ENCODE measurements at places on chromosomes 1 and 21. TPM values are rescaled to one million over a fixed set of nuclear protein-coding genes. Genes with fewer than 3 reads are reported as not detected.

The FCN3 gene
- total RNA-seq, result 7.3 TPM

The TACSTD2 gene
- 0.17 TPM for total RNA-seq

The IGFN1 gene
- total RNA-seq, result 231 TPM

The KCNN3 gene
- total RNA-seq, result 21.8 TPM

The CALML6 gene
- total RNA-seq, result 6.4 TPM

DNA sequence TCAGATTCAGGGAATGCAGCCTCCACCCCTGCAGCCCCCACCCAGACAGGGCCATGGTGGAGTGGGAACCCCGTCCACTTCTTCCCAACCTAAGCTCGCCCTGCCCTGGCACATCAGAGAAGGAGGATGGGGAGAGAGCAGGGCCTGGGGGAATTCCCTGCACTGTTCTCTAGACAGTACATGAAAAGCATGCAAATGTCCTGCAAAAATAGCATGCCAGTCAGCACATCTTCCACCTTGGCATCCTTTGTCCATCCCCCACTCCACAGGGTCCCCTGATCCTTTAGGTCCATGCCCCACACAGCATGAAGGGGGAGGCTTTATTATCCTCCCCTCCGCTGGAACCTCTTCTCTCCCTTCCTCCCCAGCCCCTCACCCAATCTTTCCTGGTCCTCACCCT, 35.0 kb upstream of the RD3 start:
- no peaks in the 10 kb centered on the region for H3K27me3 ChIP-seq
- H3K36me3 ChIP-seq, result no peaks in the 10 kb centered on the region
- H3K4me3 ChIP-seq, result no peak overlapping the region
- DNase-seq, result no peak
- H3K27ac ChIP-seq, result no peak overlapping the region
- peaks cover 11% of the 10 kb centered on the region for H3K4me1 ChIP-seq

GRCh38 chr1:223774134-223774814, 61.9 kb downstream of the CAPN2 start:
- DNase-seq, result no peak
- peaks cover 4% of the 10 kb centered on the region for H3K4me1 ChIP-seq
- peaks cover 100% of the 10 kb centered on the region for H3K36me3 ChIP-seq

- no peaks in the 10 kb centered on the region for H3K27me3 ChIP-seq
- no peak overlapping the region for H3K4me3 ChIP-seq
- H3K36me3 ChIP-seq, result peaks cover 15% of the 10 kb centered on the region
- DNase-seq, result no peak
- no peak overlapping the region for H3K27ac ChIP-seq
- peaks cover 29% of the 10 kb centered on the region for H3K4me1 ChIP-seq
These were observed 5.6 kb upstream of the ZNF496 start for GRCh38 chr1:247337250-247337746.

DNA sequence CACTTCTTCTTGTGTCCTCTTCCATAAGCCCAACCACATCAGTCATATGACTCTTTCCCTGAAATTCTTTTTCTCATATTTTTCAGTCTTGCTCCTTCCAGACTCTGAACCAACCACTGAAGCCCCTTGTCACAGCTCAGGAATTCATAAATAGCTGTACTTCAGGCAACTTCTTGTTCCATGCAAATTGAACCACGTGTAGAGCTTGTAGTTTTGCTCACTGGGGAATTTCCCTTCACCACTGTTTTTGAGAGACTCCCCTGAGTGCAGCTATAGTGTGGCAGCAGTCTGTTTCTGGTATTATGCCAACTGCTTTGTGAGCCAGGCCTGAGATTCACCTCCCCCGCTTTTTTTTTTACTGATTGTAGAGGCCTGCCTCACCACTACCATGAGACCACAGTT, 150.3 kb upstream of the SPAG17 start:
- H3K27me3 ChIP-seq, result no peaks in the 10 kb centered on the region
- no peak for DNase-seq
- no peak overlapping the region for H3K4me3 ChIP-seq
- no peak overlapping the region for H3K27ac ChIP-seq
- H3K36me3 ChIP-seq, result no peaks in the 10 kb centered on the region

All from psoas muscle (tissue), 8 donors.